ENCODE measurements at places on chromosomes 3 and 15.
A peak's percentile ranks its signal among the peaks of the same experiment; 100 is the strongest.

DNA sequence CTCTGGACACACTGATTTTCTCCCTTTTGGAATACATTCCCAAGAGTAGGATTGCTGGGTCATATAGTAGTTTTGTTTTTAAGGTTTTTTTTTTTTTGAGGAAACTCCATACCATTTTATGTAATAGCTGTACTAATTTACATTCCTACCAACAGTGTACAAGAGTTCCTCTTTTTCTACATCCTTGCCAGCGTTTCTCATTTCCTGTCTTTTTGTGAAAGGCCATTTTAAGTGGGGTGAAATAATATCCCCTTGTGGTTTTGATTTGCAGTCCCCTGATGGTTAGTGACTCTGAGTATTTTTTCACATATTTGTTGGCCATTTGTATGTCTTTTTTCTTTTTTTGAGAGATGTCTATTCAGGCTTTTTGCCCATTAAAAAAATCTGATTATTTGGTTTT is 1205.5 kb downstream of the ROBO1 start:
- no peak for DNase-seq

DNA sequence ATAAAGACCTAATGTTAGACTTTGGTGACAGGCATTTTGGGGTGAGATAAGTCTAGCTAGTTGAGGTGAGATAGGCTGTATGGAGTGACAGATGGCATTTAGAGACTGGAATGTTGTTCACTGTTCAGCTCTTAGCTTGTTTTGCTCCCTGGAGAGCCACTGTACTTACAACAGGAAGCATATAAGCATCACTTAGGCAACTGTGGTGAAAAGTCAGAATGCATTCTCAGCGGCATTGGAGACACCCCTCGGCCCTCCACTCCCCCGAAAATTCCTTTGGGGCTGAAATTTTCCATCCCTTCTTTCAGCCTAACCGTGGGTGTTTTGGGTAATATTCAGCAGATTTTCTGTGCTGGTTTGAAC is 73.4 kb downstream of the SLCO3A1 start:
- DNase-seq, result no peak

DNA sequence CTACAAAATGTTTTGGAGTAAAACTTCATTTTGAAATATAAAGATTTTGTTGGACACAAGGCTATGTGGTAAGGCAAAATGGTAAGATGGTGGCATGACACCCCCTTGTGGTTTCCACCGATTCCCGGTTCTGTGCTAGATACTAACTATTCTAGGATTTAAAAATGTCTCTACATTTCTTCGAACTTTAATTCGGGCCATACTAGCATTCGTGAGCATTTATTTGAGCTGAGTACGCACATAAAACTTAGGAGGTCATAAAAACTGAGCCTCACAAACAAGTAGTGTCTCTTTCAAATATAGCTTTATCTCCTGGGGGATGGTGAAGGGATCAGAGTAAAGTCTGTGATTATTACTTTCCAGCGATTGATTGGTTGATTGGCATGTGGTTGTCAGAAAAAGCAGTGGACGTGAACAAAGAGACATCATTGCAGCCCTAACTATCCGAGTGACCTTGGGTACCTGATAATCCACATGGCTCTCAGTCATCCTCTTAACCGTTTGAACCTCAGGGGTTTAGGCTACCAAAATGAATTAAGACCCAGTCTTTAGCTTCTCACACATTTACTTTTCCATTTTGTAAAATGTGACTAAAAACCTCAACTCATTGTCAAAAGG is 1.1 kb upstream of the ZNF639 start:
- DNase-seq, result peak; percentile 62

DNA sequence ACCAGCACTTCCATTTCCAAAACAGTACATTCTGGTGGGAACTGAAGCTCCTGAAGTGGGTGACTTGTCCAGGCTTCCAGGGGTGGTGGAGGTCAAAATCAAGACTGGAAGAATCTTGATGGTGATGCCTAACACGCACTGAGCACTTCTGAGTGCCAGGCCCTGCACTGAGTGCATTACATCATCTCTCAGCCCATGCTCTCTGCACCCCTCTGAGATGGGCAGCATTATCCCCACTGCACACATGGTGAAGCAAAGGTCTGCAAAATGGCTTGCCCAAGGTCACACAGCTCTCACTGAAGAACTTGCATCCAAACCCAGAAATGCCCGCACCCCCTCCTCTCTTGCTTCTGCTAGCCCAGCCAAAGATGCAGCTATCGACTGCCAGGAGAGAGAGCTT is 36.9 kb downstream of the NTRK3 start:
- no peak for DNase-seq

- DNase-seq, result no peak
These were observed 82.0 kb downstream of the GPR156 start for GRCh38 chr3:120203016-120203415.

- no peak for DNase-seq
These were observed 387.6 kb downstream of the NAALADL2 start for GRCh38 chr3:175246766-175247165.

- DNase-seq, result no peak
These were observed 16.1 kb upstream of the CSPG5 start for GRCh38 chr3:47594792-47595191.

GRCh38 chr15:51622604-51623370 is at the start of gene DMXL2:
TSS of gene DMXL2 (minus strand) at chr15:51622771. CDS start at chr15:51622545, 226 bp downstream.
- peak; percentile 48 for DNase-seq

DNA sequence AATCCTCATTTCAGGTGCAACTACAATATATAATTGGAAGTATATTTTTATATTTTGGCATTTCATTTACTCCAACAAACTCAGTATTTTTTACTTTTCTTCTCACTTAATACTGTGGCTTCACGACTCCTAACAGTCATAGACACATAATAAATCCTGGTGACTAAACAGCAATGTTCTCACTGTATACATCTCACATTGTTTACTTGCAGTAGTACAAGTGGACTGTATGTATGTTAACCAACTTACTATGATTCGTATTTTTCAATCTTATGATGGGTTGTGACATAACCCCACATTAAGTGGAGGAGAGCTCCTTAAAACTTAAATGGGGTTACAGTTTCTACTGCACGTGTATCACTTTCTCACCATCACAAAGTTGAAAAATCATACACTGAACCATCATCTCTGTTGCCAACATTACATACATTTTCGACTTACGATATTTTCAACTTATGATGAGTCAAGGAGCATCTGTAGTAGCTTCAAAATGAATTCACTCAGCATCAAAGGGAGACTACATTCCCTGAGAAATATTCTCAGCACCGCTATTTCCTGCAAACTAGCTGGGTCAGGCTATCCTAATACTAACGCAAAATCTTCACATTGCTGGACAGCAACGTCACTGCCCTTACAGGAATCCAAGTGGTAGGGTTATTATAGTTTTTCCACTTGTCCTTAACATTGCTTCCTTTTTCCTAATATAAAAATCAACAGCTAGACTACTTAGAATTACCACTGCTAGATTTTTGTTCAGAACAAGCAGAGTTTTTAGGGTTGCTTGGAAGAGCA is 7.3 kb downstream of the ADAM10 start:
- no peak for DNase-seq

All from hematopoietic multipotent progenitor cell treated with erythropoietin and hydrocortisone succinate and interleukin-3 and kit ligand, for 8 days (in vitro differentiated cells).